AG09309 (cell line): ENCODE measurements at places on chromosomes 3 and 15.

DNA sequence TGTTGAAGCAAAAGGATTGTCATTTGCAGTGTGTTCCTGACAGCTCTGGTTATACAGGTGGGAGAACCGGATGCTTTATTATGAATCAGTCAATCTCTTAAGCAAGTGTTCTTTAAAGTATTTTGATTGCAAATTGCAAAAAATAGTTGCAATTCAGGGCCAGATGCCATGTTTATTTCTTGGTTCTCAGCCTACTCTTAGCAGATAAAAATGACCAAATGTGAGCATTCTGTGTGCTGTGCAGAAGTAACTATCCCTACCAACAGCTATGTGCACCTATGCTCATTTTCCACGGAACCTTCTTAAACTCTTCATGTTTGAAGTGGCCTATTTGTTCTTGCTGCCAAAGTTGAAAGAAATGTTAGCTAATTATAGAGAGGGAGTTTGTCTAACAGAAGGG lies 262.3 kb upstream of the RASGRP1 start:
- no peak for DNase-seq

GRCh38 chr3:38365469-38366062 lies 19.0 kb downstream of the XYLB start:
- no peak for DNase-seq

GRCh38 chr3:60514085-60514649 lies 737.1 kb downstream of the FHIT start:
- no peak for DNase-seq

- DNase-seq = no peak
These were observed 83.9 kb downstream of the PPARG start for GRCh38 chr3:12372741-12373280.

DNA sequence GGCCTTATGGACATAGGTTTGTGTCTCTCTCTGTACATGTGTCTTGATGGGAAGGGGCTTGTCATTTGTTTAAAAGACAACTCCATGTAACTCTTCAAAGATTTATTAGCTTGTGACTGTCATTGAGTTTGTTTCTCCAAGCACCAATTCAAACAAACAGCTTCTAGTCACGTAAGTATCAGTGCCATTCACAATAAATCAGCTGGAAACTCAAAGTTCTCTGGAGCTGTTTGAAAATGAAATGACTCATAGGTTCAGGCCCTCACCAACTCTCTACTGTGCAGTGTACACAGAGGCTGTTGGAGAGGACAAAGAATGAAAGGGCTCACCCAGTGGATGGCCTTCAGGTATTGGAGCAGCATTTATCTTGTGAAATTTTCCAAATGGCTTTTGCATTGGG lies 476.3 kb downstream of the AGBL1 start:
- DNase-seq = no peak

DNA sequence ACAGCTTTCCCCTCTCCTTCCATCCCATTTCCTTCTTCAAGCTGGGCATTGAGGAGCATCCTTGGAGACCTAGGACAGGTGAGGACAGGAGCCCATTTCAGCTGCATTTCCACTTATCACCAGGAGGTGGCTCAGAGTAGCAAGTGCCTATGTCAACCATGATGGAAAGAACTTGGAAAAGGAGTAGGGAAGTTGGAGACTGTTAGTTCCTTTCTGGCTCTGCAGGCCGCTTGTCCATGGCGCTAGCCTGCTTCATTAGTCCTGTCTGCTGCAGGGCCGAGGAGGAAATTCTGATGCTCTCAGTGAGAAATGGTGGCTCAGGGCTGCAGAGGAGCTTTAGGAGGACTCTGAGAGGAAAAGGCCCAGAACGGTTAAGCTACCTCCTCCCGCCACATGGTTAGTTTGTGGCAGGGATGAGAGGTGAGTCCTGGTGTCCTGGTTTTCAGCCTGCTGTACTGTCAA lies 7.0 kb upstream of the CD276 start:
- no peak for DNase-seq

DNA sequence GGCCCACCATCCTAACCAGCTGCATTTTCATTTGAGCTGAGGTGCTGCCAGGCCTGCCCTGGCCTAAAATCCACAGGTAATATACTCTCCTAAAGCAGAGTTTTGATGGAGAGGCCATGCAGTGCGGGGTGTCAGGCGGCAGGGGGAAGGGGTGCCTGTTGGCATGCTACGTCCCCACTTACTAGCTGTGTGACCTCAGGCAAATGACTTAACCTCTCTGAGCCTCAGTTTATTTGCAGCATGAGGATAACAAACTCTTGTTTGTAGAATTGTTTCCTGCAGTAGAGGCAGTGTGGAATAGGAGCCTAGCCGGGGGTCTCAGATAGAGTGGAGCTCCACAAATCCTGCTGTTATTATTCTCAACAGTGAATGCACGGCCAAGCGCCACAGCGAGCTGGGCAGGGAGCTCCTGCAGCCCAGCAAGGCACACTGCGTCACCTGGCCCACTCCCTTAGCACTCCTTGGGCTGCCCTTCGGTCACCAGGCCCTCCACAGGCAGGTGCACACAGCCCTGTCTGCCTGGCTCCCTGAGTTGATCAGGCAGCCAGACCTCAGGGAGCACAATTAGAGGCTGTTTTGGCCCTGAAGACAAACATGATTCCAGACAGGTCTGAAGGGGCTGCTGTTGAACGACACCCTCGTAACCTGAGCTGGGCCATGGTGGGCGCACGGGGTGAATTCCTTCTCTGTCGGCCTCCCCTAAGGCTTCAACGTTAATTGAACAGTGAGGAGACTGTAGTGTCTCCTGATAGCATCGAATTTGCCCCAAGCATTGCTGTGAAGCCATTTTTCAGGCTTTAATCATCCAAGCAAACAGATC lies 248.8 kb upstream of the LYSMD4 start:
- no peak for DNase-seq

DNA sequence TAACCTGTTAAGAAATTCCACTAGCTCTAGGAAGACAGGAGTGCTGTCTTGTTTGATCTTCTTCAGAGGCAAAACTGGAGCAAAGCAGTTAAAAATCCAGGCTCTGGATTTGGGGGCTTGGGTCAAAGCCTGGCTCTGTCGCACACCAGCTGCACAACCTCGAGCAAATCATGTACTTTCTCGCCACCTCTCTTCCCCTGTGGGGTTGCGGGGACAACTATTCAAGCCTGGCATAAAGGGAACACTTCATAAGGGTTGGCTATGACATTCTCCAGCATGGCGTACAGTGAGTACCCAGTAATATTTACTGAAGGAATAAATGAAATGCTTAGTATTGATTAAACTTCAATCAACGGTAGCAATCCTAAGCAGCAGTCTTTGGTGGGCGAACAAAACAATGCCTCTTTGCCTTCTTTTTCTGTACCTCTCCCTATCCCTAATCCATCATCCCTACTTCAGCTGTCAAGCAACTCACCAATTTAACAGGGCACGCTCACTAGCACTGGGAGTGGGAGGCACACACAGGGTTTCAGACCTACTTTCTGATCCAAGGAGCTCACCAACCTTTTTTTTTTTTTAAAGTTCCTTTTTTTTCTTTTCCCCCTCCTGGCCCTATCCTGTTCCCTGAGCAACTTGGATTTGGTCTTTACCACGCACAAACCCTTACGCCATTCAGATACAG lies 33.0 kb downstream of the GNB5 start:
- DNase-seq = no peak

GRCh38 chr3:132504375-132504933 lies 87.2 kb downstream of the DNAJC13 start:
- DNase-seq = peak; percentile 1

- no peak for DNase-seq
These were observed 3.1 kb upstream of the GPR15 start for GRCh38 chr3:98528474-98529346.

DNA sequence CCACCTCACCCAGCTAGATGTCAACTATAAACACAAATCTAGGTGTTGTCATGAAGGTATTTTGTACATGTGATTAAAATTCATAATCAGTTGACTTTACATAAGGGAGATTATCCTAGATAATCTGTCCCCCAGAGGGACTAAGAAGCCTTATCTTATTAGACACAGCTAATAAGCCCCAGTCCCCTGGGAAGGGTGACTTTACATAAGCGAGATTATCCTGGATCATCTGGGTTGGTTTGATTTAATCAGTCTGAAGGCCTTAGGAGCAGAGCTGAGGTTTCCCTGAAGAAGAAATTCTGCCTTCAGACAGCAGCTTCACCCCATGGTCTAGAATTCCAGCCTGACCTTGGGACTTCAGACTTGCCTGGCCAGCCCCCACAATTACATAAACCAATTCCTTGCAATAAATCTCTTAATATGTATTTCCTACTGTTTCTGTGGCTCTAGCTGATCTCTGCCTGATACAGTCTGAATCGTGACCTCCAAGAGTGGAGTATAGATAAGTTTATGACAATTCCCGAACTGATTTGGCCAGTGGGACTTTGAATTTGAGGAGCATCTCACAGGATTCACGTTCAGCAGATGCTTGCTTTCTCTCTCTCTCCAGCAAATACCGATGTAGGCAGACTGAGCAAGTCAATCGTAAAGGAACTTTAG lies 66.5 kb downstream of the MRPL46 start:
- DNase-seq = no peak

GRCh38 chr3:50211930-50212329 lies 6.9 kb downstream of the SLC38A3 start:
- DNase-seq = peak; percentile 33

- DNase-seq = no peak
These were observed 92.6 kb upstream of the ALDH1A3 start for GRCh38 chr15:100786901-100787566.

DNA sequence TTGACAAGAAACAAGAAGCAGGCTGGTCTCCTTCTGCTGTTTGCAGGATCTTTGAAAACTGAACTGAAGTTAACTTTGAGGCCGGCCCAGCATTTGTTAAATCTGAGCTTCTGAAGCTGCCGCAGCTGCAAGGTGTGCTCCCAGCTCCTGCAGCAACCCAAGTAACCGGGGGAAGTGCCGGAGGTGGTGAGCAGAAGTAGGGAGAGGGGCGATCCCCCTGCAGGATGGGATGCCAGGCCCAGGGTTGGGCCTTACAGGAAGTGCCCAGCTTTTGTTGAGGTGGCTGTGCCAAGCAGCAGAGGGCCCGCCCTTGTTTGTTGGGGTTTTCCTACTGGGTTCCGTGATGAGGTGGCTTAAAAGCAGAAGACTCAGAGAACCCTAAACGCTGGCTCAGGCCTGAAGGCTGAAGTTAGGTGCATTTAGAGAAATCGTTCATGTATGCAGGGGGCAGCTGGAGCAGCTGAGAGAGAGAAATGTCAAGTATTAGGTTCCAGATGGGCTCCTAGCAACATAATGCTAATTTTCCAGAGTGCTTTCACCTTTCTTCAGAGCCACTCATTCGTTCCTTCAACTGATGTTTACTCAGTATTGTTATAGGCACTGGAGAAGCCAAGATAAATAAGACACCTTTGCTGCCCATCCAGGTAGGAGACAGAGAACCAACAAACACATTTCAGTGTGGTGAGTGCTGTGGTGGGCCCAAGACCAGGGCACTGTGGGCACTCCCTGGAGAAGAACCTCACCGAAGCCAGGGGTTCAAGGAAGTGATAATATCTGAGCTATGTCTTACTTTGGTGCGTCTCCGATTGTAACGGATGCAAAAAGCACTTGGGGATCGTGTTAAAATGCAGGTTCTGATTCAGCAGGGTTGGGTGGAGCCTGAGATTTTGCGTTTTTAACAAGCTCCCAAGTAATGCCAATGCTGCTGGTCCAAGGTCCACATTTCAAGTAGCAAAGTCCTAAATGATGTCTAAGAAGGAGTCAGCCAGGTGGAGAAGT lies 42.2 kb upstream of the PLCL2 start:
- no peak for DNase-seq

GRCh38 chr3:54870423-54870822 lies 57.4 kb downstream of the LRTM1 start:
- DNase-seq = peak; percentile 95

GRCh38 chr15:40368719-40369473 lies 10.9 kb downstream of the DISP2 start:
- DNase-seq = no peak

GRCh38 chr3:58637509-58637908 lies 29.1 kb downstream of the FAM3D start:
- DNase-seq = no peak

GRCh38 chr3:38255627-38256026 lies 10.0 kb upstream of the SLC22A13 start:
- DNase-seq = no peak

DNA sequence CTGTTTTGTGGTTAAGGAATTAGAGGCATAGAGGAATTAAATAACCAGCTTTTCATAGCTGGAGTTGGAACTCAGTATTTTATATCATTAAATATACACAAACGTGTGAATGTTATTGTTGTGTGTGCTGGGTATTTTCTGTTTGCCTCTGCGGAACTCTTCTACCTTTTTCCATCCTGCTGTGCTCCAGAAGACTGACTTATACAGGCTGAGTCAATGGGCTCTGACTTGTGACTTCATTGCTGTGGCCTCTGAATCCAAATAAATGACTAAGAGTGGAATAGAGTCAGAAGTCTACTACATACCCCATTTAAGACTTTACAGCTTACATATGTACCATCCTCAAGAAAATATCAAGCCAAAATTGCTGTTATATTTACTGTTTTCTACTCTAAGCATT lies 17.6 kb downstream of the ARIH1 start:
- DNase-seq = no peak

GRCh38 chr3:13362551-13362950 lies 57.6 kb downstream of the NUP210 start:
- DNase-seq = no peak

GRCh38 chr15:70932397-70932796 lies 39.8 kb downstream of the LRRC49 start:
- no peak for DNase-seq

DNA sequence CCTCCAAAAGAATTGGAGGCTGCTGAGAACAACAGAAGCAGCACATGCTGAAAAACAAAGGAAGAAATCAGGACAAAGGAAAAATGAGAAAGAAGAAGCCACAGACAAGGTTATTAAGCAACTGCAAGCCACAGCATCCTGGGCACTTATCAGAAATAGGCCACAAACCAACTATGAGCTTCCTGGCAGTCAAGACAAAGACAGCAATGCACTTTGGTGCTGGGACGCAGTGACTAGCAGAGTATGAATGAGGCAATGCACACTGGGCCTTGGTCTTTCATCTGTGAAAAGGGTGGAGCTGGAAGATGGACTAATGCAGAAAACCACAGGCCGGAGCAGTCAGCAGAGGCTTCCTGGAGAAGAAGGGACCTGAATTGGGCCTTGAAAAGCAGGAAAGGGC lies 56.0 kb upstream of the LINGO1 start:
- DNase-seq = no peak

- no peak for DNase-seq
These were observed 252.5 kb upstream of the TGFBR2 start for GRCh38 chr3:30353711-30354467.

DNA sequence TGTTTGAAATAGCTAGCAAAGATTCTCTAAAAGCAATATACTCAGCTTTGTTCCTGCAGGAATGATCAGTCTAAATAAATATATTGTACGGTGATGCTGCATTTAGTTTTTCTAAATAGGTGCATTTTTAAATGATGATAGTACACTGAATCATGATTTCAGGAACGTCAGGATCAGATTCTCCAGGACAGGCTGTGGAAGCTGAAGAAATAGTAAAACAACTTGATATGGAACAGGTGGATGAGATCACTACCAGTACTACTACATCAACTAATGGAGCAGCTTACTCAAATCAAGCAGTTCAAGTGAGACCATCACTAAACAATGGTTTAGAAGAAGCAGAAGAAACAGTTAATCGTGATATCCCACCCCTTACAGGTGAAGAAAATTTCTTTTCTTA lies 46.3 kb upstream of the EIF3J start:
- no peak for DNase-seq
